ENCODE measurements at places on chromosomes 3 and 15. TPM values are rescaled to one million over a fixed set of nuclear protein-coding genes. Genes with fewer than 3 reads are reported as not detected.

GPR171 gene
- total RNA-seq, result not detected

- no peak for DNase-seq
- H3K27ac ChIP-seq, result no peak overlapping the region
- H3K27me3 ChIP-seq, result no peaks in the 10 kb centered on the region
- H3K4me1 ChIP-seq, result no peaks in the 10 kb centered on the region
- no peak overlapping the region for H3K4me3 ChIP-seq
These were observed 68.8 kb upstream of the DLG1 start for GRCh38 chr3:197367081-197367780.

- no peak overlapping the region for H3K27ac ChIP-seq
- H3K4me1 ChIP-seq, result no peaks in the 10 kb centered on the region
- no peaks in the 10 kb centered on the region for H3K27me3 ChIP-seq
These were observed 24.1 kb upstream of the GP9 start for GRCh38 chr3:129036222-129037092.

- H3K4me1 ChIP-seq, result peaks cover 9% of the 10 kb centered on the region
- no peaks in the 10 kb centered on the region for H3K36me3 ChIP-seq
- H3K4me3 ChIP-seq, result no peak overlapping the region
- H3K27me3 ChIP-seq, result no peaks in the 10 kb centered on the region
- no peak overlapping the region for H3K27ac ChIP-seq
- no peak for DNase-seq
These were observed 12.2 kb upstream of the NCKIPSD start for GRCh38 chr3:48697952-48698351.
